ENCODE measurements at places on chromosomes 7 and 10.

DNA sequence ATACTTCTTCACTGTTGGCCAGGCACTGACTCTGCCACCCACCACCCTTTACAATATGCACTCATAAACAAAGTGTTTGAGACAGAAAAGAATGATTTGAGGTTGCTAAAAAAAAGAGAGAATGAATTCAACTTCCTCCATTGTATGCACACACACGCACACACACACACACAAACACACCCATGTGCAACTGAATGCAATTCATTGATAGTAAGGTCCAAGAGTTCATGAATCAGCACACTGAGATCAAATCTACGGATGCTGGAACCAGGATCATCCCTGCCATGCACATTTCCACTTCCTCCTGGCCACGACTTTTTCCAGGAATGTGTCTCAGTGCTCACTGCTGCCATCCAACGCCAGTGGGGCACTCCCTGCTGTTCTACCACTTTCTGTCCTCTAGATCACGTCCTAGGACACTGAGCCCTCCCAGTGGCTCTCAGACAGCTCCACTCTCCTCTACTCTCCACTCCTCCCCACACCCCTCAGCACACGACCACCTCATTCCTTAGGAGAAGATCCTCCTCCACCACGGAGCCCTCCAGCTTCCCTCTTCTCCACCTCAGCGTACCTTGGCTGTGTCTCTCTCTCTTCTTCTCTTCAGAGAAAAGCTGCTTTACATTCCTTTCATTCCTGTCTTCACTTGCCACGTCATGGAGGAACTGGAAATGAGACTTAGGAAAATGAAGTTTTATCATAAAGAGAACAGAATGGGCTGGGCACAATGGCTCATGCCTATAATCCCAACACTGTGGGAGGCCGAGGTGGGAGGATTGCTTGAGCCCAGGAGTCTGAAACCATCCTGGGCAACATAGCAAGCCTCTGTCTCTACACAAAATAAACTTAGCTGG, 12.0 kb upstream of the TMEM213 start:
- DNase-seq = no peak

DNA sequence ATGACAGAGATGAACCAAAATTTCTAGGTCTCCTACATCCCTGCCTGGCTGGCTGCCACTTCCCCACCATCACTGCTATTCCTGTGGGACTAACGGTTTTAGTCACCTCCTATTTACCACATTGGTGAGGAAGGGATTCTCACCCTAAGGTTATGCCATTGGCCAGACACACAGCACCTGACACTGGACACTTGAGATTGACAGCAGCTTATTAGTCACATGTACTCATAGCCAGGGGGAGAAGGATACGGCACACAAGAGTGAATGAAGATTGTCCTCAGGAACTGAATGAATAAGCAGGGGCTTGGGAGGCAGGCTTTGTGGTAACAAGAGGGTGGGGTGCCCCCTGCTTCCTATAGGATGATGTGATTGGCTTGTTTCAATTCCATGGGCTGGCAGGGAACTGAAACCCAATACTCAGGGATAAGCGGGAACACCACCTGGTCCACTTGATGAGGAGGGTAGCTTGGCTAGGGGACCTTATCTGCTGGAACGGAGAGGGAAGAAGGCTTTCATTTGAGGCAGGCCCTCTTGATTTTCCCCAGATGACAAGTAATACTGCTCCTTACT, 99.0 kb downstream of the SPAG6 start:
- DNase-seq = no peak

- no peak for DNase-seq
Measured at GRCh38 chr10:3647074-3647473, 137.9 kb downstream of the KLF6 start.

DNA sequence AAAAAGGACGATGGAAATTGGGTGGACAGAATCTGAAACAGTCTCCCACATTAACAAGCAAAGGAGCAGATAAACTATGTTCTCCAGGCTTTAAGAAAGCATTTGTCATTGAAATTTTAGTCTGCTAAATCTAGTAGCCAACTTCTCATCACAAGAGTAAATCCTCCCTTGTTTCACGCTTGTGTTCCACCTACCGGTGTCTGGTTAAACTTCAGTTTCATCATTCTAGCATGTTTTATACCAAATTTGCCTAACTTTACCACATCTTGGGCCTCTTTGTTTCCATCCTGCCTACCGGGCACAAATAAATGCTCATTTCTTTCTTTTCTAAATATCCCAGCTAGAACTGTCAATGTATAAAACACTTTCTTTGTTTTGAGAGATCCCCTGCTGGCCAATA, 5.8 kb downstream of the LIPA start:
- DNase-seq = no peak

DNA sequence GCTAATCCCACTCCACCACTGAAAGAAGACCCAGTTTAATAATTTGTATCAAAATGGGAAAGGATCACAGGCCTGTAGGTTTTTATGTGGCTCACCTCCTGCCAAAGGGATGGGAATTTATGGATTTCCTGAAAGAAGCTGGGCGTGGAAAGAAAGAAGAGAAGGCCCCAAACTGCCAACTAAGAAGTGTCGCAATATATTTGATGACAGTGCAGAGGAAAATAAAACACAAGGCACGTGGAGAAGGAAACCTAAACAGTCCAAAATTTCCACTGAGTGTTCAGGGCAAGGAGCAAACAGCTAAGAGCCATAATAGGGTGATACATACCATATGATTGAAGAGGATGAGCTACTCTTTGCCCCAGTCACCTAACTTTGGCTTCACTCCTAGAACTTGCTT, 667.2 kb downstream of the GATA3 start:
- no peak for DNase-seq

Measured in activated effector memory CD4-positive, alpha-beta T cell treated with anti-CD3 and anti-CD28 coated beads, Interleukin-2, amount 50 U/mL, for 16 hours (primary cell).